Breast epithelium (tissue), 4 donors: ENCODE measurements at places on chromosomes 7 and 10. TPM values are rescaled to one million over a fixed set of nuclear protein-coding genes. Genes with fewer than 3 reads are reported as not detected.

NKX1-2 gene
- 0.33 TPM for total RNA-seq

OR2A12 gene
- not detected for total RNA-seq

ANXA7 gene
- 169 TPM for total RNA-seq

MMP21 gene
- total RNA-seq = 0.59 TPM

SPDYE6 gene
- not detected for total RNA-seq

SFMBT2 gene
- 3.5 TPM for total RNA-seq

DNA sequence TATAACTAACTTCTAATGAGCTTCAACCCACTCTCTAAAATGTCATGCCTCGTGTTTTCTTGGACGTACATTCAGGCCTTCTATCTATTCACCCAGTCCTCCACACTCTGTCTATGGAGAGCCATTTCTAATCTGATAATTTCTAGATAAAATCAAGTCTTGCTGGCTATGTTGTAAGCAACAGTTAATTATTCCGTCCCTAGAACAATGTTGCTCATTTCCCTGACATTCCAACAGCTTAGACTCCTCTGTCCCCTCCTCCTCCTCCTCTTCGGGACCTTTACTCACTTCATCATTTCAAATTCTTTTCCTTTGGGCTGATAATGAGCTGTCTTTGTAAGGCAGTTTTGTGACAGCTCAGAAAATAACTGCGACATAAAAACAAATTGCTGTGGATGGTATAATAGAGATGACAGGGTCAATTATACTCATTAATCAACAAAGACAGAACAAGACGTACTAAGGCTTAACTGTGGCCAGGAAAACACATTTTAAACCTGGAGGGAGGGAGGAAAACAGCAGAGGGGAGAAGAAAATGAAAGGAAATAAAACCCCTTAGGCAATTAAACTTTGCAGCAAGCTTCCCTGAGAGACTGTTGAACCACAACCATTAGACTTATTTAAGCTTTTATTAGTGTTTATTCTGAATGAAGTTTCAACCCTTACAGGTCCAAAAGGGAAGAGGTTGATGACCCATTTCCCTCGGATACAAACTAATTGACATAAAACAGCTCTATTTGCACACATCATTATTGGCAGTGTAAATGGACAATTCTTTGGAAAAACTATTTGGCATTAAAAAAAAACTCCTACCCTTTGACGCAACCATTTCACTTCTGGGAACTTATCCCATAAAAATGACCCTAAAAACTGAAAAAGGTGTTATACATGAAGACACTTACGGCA, 179.1 kb downstream of the SFMBT2 start:
- DNase-seq = no peak

DNA sequence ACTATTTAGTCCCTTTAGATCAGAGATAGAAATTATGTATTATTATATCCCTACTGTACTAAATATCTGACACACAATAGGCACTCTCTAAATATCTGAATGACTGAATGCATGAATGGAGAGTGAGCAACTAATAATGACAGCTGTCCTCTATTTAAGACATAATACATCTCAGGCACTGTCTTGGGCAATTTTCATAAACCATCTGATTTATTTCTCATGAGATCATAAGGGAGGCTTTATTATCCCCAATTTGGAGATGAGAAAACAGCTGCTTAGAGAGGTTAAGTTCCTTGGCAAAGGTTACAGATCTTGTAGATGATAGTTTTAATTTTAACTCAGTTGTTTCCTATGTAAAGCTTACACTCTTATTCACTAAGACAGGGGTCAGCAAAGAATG, 570.6 kb downstream of the GRM8 start:
- DNase-seq = no peak

- no peak for DNase-seq
Measured at GRCh38 chr10:15678851-15679250, 40.9 kb downstream of the ITGA8 start.

GRCh38 chr7:131124001-131124629, 203.6 kb upstream of the MKLN1 start:
- DNase-seq = no peak

GRCh38 chr7:141562972-141563371, 11.8 kb downstream of the AGK start:
- no peak for DNase-seq

- no peak for DNase-seq
Measured at GRCh38 chr7:91850455-91850854, 30.0 kb downstream of the MTERF1 start.

GRCh38 chr7:151637781-151638261, 118.1 kb upstream of the RHEB start:
- no peak for DNase-seq

DNA sequence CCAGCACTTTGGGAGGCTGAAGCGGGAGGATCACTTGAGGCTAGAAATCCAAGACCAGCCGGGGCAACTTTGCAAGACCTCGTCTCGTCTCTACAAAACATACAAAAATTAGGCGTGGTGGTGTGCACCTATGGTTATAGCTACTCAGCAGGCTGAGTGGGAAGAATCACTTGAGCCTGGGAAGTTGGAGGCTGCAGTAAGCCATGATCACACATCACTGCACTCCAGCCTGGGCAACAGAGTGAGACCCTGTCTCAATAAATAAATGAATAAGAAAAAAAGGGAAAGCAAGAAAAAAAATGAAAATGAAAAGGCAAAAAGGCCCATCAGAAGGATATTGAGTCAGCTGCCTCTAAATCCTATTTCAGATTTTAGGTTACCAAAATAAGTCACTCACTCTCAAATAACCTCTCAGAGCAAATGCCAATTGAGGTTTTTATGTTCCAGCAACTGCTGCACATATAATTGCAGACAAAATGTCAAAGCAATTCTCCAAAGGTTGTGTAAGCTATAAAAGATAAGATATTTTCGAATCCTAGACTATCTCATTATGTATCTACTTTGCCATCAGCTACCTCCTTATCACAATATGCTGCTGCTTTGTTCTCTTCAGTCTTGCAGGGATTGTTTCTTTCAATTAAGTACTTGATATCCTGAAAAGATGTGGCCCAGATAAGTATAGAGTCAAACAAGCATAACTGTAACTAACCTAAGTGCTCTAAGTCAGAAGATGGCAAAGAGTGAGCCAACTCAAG, 4.7 kb downstream of the BAZ1B start:
- DNase-seq = no peak

DNA sequence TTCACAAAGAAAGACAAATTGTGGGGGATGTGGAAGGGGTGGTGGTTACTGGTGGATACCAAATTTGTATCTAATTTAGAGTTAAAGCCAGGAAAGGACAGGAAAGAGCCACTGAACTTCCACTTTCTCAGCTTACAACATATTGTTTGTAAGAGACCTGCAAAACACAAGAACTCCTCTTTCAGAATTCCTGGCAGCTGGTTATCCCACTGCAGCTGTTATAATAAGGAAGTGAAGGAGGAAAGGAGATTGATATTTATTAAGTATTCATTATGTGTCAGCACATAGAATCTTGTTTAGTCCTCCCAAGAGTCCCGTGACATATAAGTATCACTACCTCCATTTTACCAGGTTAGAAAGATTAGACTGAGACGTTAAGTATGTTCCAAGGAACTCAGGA, 481.7 kb downstream of the PHTF2 start:
- DNase-seq = no peak

- DNase-seq = peak; percentile 58
Measured at GRCh38 chr7:158957921-158958491, 101.6 kb downstream of the DYNC2I1 start.

DNA sequence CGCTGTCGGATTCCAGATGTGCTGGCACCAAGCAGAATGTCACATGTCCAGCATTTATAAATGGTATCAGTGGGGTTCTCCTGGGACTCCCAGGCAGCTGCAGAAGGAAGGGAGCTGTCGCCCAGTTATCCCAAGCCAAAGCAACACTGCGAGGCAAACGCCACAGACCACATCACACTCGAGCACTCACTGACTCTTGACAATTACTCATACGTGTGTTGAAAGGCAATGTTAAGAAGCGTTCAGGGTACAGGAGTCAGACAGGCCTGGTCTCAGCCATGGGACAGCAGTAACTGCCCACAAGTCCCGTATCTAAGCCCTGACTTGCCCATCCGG, 113.4 kb downstream of the DIP2C start:
- no peak for DNase-seq

GRCh38 chr7:128100225-128100948, 69.2 kb upstream of the LRRC4 start:
- DNase-seq = no peak

GRCh38 chr10:35336921-35337823, 863 bp downstream of the CCNY start:
- DNase-seq = peak; percentile 31

- peak; percentile 60 for DNase-seq
Measured at GRCh38 chr7:54932818-54933543, 85.8 kb upstream of the EGFR start.

DNA sequence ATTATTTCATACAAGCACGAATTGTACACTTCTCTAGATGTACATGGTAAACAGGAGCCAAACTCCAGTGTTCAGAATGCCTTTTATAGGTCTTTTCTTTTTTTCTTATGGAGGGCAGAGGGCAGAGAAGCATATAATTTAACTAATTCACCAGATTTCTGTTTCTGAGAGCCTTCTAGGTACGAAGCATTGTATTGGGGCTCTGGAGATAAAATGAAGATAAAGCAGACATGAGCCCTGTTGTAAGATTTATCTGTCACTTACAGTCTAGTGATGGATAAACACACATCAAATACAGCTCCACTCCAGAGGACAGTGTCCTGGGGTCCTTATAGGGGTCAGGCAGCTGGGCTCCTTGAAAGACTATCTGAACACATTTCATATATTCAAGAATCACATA, 265.5 kb downstream of the SKAP2 start:
- DNase-seq = no peak

- DNase-seq = no peak
Measured at GRCh38 chr7:44762300-44762699, 13.7 kb downstream of the ZMIZ2 start.

DNA sequence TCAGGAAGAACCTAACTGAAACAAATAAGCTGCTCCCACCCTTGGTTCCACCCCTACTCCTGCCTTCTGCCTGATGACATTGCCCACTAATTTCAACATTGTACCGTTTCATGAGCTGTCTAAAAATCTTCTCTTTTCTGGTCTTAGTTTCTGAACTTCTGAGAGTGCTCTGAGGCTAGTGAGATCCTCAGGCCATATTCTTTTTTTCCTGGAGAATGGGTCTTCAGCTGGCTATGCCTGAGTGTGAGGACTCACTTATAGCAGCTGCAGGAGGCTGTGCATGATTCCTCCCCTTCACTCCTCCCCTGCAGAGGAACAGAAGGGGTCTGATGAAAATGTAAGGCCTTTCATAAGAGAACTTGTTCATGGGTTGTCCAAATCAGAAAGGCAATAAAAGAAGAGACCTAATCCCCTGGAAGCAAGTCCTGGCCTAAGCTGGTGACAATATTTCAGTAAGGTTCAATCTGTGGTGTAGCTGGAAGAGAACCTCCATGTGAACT, 11.1 kb downstream of the HOXA4 start:
- DNase-seq = no peak

DNA sequence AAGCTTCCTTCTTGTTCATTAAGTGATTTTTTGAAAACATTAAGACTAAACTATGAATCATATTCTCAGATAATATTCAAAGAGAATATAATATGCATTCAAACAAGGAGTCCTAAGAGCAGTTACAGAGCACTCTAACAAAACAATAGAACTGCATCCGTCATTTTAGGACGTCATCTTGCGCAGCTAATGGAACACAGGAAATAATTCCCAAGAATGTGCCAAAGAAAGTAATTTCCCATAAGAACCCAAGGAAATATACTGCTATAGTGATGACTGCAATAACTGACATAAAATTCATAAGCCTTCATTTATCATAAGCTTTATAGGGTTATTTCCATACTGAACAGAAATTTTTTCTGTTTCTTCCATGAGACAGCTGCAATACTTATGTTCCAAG, 28.3 kb upstream of the CASD1 start:
- no peak for DNase-seq

DNA sequence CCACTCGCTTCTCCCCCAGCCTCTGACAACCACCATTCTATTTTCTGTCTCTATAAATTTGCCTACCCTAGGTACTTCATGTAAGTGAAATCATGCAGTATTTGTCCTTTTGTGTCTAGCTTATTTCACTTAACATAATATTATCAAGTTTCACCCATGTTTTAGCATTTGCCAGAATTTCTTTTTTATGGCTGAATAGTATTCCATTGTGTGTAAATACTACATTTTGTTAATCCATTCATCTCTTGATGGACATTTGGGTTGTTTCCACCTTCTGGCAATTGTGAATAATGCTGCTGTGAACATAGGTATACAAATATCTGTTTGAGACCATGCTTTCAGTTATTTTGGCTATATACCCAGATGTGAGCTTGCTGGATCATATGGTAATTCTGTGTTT, 57.4 kb upstream of the TRIM8 start:
- DNase-seq = no peak

GRCh38 chr7:106659166-106659962, 1.6 kb downstream of the CCDC71L start:
- DNase-seq = no peak

- DNase-seq = no peak
Measured at GRCh38 chr7:94656925-94657731, 1.2 kb upstream of the SGCE start.

GRCh38 chr10:8033812-8034465, 20.5 kb upstream of the GATA3 start:
- no peak for DNase-seq

DNA sequence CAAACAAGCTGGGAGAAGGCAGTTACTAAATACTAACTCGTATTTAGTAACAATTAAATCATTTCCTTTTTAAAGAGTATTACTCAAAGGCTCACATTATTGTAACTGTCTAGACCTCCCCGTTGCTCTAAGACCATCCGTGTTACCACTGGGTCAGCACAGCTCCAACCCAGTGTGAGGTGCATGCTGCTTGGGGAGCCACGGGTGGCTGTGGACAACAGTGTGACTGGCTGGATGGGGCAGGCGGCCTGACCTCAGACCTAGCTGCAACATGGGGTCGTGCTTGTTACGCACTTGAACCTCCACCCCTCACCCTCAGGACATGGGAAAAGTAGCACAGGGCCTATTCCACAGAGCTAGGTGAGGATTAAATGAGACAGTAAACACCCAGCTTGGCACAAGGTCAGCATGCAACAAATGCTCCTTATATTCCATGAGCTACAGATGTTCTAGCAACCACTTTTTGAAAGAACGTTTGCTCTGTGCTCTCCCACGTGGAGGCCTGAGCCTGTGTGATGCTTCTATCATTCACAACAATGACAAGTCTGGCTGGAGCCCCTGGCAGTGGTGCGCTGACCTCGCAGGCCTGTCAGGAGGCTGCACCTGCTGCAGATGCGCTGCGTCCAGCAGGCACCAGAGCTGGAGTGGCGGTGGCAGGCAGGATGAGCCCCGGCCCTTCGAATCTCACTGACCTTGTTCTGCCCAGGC, 135.7 kb downstream of the PKD1L1 start:
- DNase-seq = no peak

- DNase-seq = no peak
Measured at GRCh38 chr7:83306502-83306901, 143.8 kb upstream of the PCLO start.
